Urothelium cell line (cell line): ENCODE measurements at places on chromosomes 3 and 15.

GRCh38 chr3:14472471-14473351 lies 67.4 kb downstream of the GRIP2 start:
- peak; percentile 94 for DNase-seq

GRCh38 chr3:55828712-55829111 lies 341.6 kb upstream of the WNT5A start:
- DNase-seq = no peak

DNA sequence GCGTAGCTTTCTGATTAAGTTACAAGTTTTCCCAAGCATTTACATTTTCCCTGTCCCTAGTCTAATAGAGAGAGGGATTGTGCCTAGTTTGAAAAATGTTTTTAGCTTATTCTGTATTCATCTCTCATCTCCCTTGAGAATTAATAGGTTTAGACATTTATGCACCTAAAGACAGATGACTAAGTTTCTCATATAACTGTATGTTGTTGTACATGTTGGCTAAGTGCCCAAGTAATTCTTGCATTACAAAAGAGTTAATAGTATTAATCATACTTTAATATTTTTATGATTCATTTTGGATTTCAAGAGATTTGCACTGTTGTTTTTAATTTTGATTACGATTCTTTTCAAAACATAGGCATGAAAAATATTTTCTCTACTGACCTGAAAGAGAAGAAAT lies 109.0 kb upstream of the TBL1XR1 start:
- DNase-seq = no peak

DNA sequence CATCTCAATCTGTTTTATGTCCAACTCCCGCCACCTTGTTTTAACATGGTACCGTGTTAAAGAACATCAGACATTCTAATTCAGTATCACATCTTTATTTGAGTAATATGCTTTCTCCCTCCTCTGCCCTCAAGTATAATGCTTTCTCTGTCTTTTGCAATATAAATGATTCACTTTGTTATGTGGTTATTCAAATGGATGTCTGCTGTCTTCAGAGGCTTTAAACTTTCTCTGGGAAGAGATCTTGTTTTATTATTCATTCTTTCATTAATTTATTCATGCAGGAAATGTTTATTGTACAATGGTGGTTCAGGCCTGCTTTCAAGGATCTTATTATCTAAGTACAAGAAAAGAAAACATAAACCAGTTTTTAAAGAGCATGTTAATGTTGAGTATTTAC lies 57.1 kb downstream of the RAP2B start:
- no peak for DNase-seq

DNA sequence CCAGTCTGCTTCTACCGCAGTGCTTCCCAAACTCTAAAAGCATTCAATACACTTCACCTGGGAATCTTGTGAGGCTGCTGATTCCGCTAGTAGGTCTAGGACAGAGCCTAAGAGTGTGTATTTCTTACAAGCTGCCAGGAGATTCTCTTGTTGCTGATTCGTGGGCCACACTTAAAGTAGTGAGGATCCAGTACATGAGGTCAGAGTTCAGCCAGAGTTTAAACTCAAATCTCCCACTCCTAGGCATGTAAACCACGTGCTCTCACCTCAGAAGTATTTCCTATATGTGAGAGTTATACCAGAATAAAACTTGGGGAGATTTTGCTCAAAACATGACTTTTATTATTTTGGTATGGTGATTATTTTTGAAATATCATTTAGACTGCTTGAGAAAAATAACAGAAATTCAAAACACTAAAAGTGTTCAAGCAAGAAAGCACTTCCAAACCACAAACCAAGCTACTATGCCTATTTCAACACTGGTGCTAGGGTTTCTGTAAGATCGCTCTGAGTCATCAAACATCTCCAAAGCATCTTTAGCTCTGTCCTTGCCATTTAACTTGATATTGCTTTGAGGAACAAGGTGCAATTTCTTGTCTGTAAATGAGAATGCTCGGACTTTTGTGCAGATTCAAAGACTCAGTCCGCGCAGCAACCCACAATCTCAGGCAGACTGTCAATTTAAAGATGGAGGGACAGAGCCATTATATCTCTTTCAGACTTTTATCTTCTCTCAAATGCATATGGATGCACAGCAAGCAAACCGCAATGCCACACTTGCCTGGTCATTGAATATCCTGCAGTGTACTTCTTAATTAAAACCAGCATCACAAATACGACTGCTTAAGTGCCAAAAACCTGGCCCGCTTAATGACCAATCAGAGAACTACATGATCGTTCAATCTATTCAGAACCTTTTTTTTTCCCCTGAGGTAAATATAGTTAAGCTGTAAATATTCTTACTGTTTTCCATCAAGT lies 59.8 kb downstream of the AGTR1 start:
- DNase-seq = no peak

DNA sequence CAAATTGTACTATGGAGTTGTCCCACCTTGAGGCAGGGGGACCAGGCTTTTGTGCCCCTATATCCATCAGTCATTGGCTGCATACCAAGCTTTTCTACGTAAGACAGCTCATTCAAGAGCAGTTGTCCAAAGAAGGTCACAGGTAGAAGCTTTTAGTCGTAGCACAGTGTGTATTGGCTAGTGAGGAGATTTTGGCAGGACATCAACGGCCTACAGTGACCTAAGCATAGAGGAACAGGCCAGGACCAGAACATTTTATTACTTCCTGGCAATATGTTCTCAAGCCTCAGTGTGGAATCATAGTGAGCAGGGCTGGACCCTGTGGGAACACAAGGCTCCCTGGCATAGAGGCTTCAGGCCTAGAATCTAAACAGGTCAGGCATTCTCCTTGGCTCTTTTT lies 105.4 kb upstream of the ANKRD28 start:
- no peak for DNase-seq

GRCh38 chr15:92395098-92395635 lies 1.5 kb downstream of the ST8SIA2 start:
- DNase-seq = no peak

- no peak for DNase-seq
Observed at GRCh38 chr15:25703726-25704125, 159.4 kb downstream of the ATP10A start.

- DNase-seq = no peak
Observed at GRCh38 chr3:104347291-104347690, 1019.4 kb upstream of the ALCAM start.

GRCh38 chr3:53243165-53243564 lies 12.7 kb downstream of the TKT start:
- DNase-seq = no peak

GRCh38 chr15:58240191-58240932 lies 102.2 kb downstream of the AQP9 start:
- DNase-seq = no peak

- DNase-seq = no peak
Observed at GRCh38 chr3:115499666-115500065, 123.6 kb upstream of the GAP43 start.

DNA sequence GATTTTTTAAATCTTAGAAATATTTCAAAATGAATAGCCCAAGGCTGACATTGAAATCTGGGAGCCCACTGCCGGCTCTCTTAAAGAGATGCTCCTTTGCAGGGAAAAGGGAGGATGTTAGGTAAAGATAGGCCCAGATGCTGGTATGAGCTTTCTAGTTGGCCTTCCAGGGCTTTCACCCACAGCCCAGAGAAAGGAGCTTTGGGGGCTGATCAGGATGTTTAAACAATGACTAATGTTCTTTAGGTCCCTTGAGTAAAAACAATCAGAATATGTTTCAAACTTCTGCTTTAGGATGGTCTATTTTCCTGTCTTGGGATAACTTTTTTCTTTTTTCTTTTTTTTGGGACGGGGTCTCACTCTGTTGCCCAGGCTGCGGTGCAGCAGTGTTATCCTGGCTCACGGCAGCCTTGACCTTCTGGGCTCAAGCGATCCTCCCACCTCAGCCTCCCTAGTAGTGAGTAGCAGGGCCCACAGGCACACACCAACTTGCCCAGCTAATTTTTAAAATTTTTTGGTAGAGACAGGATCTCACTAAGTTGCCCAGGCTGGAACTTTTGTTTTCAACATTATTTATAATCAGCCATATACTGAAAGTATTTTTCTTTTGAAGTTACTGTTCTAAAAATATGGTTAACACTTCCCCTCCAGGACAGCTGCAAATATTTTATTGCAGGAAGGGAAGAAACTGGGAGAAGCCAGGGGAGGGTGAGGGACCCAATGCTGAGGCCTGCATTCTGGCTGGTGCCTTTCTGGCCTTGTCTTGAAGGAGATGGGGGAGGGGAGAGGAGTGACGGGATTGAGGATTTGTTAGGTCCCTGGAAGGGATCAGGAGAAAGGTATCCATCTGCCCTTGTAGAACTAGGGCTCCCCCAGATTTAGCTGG lies 70.1 kb downstream of the TRAK1 start:
- DNase-seq = peak; percentile 37

GRCh38 chr3:193564012-193564411 lies 9.3 kb upstream of the ATP13A4 start:
- peak; percentile 42 for DNase-seq

DNA sequence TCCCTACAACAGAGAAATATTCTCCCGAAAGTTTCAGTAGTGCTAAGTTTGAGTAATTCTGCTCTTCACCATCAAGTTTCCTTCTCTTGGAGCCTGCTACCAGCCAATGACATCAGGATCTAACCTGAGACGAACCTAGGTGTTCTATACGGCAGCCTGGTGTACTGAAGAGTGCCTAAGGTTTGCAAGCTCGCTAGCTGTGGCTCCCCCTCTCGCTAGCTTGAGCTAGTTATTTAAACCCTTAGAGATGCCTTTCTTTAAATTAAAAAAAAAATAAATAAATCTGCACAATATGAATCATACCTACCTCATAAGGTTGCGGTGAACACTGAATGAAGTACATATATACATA lies 1.4 kb upstream of the COL8A1 start:
- DNase-seq = peak; percentile 50

- no peak for DNase-seq
Observed at GRCh38 chr15:64131547-64131946, 20.0 kb upstream of the SNX22 start.

DNA sequence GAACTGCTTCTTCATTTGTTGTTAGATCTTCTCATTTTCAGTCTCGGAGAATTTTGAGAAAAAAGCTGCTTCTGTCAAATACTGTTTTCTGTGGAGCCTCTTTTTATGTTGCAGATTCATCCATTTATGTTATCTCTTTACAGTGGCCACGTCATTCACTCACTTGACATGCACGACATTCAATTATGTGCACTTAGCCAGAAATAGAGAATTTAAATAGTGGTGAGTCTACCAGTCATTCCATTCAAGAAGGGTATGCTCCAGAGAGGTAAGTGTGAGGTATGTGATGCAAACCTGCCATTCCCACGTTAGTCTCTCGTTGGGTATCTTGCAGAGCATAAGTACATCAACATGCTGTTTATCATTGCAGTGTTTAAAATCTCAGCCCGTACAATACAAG lies 9.8 kb downstream of the ARPP19 start:
- no peak for DNase-seq

GRCh38 chr3:20809356-20809755 lies 623.4 kb upstream of the SGO1 start:
- no peak for DNase-seq

- DNase-seq = peak; percentile 86
Observed at GRCh38 chr15:84911879-84912660, 27.6 kb downstream of the SLC28A1 start.

DNA sequence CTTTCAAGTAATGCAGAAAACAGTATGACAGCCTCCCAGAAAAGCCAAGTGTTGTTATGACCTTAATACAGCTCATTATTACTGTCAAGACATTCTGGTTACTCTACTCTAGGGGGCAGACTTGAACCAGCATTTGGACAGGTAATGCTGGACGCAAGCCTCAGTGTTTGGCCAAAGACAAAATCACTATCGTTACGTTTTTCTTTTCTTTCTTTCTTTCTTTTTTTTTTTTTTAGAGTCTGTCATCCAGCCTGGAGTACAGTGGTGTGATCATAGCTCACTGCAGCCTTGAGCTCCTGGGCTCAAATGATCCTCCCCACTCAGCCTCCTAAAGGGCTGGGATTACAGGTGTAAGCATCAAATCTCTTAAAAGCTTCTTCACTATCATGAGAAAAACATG lies 29.4 kb upstream of the TMEM45A start:
- DNase-seq = peak; percentile 69

- no peak for DNase-seq
Observed at GRCh38 chr15:41809121-41809520, 18.8 kb upstream of the JMJD7 start.

DNA sequence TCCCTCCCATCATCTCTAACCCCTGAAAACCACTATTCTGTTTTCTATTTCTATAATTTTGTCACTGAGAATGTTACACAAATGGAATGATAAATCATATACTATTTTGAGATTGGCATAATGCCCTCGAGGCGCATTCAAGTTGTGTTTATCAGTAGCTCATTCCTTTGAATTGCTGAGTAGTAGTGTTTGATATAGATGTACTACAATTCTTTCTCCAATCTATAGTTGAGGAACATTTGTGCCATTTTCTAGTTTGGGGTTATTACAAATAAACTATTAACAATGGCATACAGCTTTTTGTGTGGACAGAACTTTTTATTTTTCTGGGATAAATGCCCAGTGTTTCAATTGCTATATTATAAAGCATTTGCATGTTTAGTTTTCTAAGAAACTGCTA lies 86.0 kb downstream of the CCR1 start:
- no peak for DNase-seq

DNA sequence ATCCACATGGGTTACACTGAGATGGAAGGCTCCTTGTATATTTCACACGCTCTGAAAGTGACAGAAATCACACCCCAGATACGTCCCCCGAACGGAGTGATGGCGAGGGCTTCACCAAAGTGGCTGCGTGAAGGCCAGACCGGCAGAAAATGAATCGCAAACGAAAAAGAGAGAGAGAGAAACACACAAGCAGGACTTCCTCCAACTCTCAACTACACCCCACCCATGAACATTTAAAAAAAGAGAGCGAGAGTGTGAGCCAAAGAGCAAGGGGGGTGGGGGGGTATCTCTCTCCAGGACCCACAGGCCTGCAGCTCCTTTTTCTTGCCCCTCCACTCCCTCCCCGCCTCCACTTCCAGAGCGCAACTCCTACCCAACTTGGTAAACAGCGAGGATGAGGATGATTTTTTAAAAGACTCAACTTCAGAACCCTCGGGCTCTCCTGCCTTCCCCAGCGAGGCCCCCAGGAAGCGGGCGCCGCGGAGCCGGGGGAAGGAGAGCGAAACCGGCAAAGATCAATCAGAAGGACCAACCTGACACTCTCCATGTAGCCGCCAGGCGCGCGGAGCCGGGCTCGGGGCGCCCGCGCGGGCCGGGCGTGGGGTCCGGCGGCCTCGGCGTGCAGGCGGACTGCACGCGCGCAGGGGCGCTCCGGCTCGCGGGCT lies 519.1 kb downstream of the FOXP1 start:
- DNase-seq = no peak

GRCh38 chr3:195210266-195210973 lies 60.5 kb downstream of the XXYLT1 start:
- DNase-seq = no peak

GRCh38 chr3:69250014-69250413 lies 127.6 kb upstream of the LMOD3 start:
- DNase-seq = no peak

- DNase-seq = peak; percentile 26
Observed at GRCh38 chr15:101445562-101446517, 43.7 kb downstream of the PCSK6 start.

GRCh38 chr3:150521463-150521862 lies 24.8 kb downstream of the SERP1 start:
- DNase-seq = no peak
